ENCODE measurements at places on chromosomes 2 and 18.

DNA sequence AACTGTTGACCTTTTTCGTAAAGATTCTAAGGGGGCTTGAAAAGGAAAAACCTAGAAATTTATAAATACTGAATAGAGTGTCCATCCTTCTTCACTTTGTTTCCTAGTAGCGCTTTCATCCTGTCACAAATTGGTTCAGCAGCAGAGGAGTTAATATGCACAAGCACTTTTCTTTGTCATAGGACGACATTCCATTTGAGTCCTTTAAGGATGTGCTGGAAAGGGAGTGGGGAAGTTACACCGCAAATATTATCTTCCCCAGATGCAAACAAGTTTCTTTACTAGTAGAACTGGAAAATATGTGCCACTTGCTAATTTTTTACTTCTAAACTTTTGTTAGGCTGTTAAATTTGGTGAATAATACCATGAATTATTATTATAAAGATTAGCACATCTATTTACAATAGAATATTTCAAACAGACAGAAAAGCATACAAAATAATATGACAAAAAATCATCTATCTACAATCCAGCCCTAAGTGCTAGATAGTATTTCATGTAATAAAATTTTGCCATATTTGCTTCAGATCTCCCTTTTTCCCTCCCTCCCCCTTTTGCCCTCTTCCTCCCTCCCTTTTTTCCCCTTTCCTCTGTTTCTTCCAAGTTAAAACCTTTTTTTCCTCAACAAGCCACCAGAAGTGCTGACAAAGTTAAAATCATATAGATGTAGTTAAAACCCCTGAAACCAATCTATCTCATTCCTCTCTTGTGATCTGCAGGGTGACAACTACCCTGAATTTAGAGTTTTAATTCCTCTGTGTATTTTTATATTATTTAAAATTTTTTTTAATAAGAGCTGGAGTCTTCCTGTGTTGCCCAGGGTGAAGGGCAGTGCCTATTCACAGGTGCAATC, 50.5 kb upstream of the MAP4K3 start:
- DNase-seq, result peak; percentile 8

DNA sequence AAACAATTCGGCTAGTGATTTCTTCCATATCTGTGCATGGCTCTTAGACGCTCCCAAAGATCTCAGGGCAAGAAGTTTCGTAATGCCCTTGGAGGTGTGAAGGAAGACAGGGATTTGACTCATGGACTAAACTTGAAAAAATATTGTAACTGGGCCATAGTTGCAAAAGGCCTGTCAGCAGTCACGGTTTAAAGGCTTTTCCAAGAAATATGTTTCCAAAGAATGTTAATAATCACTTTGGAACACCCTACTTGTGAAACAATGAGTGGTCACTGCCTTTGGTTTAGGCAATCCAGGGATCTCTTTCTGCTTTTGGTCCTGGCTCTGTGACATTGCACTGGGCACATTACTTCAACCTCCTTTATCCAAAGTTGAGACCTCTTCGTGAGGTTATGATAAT, 102.5 kb upstream of the RASGRP3 start:
- no peak for DNase-seq

GRCh38 chr2:10761591-10761990, 40.2 kb downstream of the ATP6V1C2 start:
- DNase-seq, result no peak

DNA sequence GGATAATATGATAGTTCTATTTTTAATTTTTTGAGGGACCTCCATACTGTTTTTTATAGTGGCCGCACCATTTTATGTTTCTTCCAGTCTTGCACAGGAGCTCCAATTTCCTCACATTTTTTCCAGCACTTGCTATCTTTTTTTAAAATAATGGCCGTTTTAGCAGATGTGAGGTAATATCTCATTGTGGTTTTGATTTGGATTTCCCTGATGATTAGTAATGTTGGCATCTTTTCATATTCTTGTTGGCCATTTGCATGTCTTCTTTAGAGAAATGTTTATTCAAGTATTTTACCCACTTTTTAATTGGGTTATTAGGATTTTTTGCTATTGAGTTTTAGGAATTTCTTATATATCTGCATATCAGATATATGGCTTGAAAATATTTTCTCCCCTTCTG, 29.9 kb upstream of the NAPG start:
- no peak for DNase-seq

- no peak for DNase-seq
Observed at GRCh38 chr2:224032283-224032682, 6.8 kb downstream of the SERPINE2 start.

DNA sequence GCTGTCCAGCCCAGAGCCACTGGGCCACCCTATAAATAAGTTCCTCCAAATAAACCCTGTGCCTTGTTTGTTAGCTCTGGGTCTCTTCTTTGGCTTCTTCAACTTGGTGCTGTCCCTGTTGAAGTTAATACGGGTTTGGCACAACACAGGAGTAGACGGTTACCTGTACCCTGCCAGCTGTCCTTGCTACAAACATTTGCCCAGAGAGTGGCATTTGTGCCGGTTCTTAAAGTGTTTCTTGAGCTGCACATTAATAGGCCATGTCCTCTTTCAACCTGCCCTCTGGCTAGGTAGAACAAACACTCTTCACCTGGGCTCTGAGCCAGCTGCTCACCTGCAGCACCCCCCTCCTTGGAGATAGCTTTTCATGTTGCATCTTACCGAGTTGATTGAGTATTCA, 139.2 kb downstream of the NEDD4L start:
- no peak for DNase-seq

- no peak for DNase-seq
Observed at GRCh38 chr2:138930571-138930970, 150.4 kb upstream of the NXPH2 start.

DNA sequence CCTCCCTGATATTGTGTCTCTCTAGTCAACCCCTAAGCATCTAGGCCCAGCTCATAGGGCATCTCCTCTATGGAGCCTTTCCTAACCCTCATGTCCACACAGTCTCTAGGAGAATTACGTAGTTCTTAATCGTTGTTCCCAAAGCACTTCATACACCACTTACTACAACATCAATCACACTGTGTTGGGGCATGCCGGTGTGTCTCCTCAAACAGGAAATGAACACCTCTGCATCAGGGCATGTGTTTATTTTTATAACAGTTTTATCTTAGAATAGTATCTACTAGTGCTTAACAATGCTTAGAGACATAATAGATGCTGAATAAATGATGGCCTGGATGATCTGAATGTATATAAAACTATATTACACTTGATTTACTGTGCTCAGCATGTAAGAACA, 19.7 kb downstream of the CYP1B1 start:
- DNase-seq, result no peak

DNA sequence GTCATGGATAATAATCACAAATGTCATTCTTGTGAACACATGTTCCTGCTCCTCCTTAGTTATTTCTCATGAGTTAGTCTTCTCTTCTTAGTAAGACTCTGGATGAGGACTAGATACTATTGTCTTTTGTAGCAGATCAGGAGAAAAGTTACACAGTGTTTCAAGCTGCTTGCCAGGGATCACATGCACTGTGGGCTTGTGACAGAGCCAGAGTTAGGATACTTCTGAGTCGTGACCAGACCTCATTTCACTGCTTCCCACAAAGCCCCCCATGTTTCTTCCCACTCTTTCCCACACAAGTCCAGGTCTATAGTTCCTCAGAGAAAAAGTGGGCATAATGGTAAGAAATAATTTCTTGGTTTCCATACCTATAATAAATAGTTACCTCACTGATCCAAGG, 80.2 kb upstream of the LRATD1 start:
- no peak for DNase-seq

DNA sequence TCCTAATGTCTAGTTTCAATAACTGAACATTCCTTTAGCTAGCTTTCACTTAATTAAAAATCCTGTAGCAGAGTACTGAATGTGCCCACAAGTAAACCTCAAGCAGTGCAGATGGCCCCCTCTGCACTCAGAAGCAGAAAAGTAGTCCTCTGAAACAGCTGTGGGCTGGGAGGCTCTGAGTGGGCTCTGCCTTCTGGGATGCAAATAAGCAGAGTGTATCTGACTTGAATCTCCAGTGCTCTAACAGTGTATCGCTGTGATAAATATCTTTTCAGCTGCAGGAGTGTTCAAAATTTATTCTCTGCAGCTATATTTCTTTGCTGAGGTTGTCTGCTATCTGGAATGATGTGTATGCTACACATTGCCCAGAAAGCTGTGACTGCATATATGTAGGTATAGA, 44.8 kb upstream of the SYT4 start:
- no peak for DNase-seq

- peak; percentile 26 for DNase-seq
Observed at GRCh38 chr2:109290887-109291643, 162.1 kb downstream of the SH3RF3 start.

DNA sequence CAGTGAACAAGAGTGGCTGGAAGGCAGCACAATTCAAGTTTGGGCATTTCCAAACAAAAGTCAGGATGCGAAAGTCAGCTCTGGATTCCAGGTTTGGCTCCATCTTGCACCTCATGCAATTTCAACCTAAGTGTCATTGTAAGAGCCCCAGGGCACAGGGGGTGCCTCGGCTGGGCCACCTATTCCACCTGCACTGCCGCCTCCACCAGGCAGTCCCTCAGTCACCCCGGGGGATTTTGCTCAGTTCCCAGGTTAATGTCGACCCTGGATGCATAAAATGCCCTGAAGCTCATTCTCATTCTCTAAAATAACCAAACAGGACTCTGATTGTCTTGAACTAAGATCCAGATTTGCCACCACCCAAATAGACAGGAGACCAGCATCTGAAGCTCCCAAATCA, 77.6 kb downstream of the EDAR start:
- no peak for DNase-seq

GRCh38 chr18:5772306-5773105, 122.8 kb downstream of the TMEM200C start:
- DNase-seq, result no peak

DNA sequence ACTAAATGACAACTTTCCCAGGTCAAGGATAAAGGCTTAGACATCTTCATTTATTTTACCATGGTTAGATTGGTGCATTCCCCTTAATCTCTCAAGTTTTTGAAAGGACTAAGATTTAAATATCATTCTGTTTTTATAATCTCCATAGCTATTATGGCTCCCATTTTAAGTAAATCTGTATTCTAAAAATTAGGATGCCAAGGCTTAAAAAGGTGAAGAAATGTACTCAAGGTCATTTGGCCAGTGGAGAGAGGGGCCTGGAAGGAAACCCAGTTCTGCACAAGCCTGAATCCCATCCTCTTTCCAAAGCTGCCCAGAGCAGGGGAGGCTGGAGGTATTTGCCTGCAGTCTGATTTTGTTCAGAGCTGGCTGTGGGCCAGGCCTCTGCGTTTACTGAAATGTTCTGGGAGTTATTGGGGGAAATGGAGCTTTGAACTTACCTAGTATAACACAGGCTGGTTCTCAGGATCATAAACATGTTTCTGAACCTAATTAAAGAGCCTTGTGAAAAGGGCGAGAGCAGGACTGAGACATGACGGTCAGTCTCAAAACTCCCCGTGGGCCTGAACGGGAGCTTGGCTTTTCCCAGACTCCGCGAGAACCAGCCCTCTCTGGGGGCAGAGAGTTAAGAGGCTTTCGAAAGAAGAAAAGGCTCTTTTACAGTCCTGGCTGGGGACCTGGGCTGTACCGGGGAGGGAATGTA, 85.6 kb downstream of the DDX1 start:
- peak; percentile 7 for DNase-seq

- peak; percentile 65 for DNase-seq
Observed at GRCh38 chr2:197113275-197113711, 186.8 kb upstream of the PGAP1 start.

- DNase-seq, result no peak
Observed at GRCh38 chr18:35289293-35289692, 736 bp downstream of the ZSCAN30 start.

DNA sequence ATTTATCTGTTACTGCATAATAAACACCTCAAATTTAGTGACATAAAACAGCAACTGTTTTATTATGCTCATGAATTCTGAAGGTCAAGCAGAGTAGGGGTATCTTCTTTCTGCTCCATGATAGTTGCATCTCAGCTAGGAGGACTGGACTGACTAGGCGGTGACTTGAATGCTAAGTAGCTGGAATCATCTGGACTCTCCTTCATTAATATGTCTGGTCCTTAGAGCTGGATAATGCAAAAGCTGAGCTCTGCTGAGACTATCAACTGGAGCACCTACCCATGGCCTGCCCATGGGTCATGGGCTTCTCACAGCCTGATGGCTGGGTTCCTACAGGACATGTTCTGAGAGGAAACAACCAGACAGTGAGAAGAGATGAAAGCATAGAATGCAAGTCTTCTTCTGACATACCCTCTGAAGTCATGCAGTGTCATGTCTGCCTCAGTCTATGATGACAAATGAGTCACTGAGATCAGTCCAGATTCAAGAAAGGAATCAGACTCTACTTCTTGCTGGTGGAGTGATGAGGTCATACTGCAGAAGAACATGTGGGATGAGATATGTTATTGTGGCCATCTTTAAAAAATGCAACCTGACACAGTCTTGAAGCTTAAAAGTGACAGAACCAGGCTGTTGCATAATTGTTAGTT, 174.2 kb upstream of the OSR1 start:
- no peak for DNase-seq

DNA sequence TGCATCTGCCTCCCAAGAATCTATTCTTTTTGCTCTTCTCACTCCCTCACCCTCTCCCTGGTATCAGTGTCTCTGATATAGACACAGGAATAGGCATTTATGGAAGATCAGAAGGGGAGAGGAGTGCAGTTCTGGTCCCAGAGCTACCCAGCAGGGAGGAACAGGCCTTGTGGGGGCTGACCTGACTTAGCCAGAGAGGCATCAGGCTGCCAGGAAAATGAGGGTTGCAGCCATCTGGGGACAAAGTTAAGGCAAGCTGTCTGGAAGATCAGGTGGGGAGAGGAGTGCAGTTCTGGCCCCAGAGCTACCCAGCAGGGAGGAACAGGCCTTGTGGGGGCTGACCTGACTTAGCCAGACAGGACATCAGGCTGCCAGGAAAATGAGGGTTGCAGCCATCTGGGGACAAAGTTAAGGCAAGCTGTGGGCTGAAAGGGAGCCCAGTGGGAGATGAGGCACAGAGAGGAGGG, 69.9 kb upstream of the HK2 start:
- no peak for DNase-seq
